ENCODE measurements at places on chromosomes 16 and 17.

- DNase-seq, result no peak
Observed at GRCh38 chr16:25713785-25714570, 22.2 kb downstream of the HS3ST4 start.

DNA sequence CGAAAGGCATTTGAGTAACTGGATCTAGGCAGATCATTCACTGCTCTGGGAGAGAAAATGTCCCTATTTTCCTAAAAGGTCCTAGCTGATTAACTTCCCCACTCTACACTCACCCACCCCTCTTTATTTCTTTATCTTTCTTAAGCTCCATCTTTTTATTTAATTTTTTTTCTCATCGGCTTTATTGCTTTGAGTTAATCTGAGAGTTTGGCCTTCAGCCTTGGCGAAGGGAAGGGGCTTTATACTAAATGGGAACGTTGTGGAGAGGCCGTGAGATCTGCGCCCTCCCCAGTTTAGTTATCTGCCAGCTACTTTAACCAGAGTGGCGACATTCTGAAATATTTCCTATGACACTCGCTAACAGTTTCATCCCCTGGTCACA, 882 bp upstream of the TOX3 start:
- DNase-seq, result no peak

DNA sequence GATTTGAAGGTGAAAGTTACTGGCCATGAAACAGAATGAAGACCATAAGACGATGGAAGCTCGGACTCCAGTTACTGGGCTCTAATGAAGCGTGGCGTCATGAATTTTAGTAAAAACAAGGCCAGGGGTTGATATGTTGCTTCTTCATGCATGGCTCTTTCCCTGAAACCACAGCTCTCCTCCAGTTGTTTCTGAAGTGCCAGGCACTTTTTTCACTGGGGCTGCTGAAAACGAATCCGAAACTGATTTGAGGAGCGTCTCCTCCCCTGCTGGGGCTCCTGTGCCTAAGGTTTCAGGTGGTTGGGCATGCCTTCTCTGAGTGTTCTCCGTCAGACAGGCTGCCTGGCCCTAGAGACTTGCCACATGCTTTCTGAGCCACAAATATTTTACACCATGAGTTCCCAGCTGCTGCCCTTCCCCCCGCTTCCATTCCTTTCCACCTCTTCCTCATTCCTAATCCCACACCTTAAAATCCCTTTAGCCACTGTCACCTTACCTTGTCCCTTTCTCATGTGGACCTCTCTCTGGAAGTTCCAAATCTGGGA, 3.7 kb upstream of the MYL4 start:
- no peak for DNase-seq

DNA sequence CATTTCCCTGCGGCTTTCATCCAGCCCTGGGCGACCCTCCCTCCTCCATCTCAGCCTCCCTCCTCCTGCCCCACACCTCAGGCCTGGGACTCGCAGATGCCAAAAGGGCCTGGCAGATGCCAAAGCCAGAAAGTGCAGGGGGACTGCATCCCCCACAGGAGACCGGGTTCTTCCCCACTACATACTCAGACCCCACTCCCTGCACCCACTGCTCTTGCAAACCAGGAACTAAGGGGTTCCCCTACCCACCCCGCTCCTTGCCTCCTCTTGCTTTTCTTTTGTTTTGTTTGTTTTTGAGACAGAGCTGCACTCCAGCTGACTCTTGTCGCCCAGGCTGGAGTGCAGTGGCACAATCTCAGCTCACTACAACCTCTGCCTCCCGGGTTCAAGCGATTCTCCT, 3.2 kb downstream of the HS3ST6 start:
- no peak for DNase-seq

DNA sequence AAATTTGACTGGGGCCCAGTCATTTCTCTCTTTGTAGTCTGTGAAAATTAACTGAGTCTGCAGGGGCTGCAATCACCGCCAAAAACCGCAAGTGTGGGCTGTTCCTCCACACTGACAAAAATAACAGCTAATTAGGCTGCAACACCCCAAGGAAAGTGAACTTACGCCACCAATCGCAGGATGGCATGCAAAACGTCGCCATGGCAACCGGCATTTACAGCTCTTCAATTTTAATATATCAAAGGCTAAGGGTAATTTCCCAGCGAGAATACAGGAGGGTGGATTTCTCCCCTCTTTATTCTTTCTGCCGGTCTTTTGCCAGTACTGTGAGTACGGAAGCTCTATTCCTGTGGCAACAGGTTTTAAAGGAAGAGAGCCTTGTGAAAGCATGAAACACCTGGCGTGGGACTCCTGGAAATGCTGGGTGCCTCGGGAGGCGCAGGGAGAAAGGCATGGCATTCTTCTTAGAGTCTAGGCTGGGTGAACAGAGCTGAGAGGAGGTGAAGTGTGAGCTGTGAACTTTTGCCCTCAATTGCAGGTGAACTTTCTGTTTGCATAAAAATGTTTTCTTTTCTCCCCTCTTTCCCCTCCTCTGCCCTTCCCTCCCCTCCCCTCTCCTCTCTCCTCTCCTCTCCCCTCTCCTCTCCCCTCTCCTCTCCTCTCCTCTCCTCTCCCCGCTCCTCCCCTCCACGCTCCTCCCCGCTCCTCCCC, 399.7 kb downstream of the XYLT1 start:
- DNase-seq, result no peak

- no peak for DNase-seq
Observed at GRCh38 chr16:64428463-64429113, 693.3 kb downstream of the CDH11 start.

- no peak for DNase-seq
Observed at GRCh38 chr17:34667656-34668055, 88.3 kb downstream of the TMEM132E start.

DNA sequence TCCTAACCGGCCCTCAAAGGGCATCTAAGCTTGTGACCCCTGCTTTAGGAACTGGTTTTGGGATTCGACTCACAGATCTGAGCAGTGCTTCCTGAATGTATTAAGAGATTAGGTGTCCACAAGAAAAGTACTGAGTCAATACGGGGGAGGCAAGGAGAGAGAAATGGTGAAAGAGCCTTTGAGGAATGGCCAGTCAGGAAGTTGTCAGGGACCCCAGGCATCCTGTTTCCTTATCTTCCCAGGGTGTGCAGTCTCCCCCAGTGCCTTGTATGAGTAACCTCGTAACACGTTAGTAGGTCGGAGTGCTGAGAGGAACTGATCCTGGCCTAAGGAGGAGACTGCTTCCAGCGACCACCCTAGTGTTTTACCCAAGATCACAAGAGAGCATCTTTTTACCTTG, 16.4 kb upstream of the TMED6 start:
- DNase-seq, result no peak

DNA sequence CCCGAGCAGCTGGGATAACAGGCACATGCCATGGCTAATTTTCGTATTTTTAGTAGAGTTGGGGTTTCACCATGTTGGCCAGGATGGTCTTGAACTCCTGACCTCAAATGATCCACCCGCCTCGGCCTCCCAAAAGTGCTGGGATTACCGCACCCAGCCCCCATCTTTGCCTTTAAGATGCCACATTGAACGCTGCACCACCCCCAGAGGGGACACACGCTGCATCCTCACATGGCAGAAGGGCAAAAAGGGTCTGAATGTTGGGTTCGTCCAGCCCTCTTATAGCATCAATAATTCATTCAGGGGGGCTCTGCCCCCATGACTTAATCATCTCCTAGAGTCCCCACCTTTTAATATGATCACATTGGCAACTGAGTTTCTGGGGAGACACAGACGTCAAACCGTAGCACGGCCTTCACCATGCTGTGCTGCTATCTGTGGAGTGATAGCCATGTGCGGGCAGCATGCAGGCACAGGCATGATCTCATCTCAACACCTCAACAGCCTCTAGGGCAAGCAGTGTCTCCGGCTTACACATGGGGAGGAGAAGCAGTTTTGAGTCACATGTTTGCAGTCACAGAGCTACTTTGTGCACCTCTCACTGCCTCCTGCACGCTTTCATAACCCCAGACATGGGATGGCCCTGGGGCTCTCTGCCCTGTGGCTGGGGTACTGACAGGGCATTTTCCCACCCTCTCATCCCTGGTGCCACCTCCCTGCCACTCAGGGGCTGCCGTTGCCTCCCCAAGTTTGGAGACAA, 30.0 kb downstream of the IL21R start:
- DNase-seq, result no peak

GRCh38 chr17:82030470-82031302, 792 bp upstream of the RAC3 start:
- DNase-seq, result peak; percentile 59

- no peak for DNase-seq
Observed at GRCh38 chr17:7647018-7647417, 3.7 kb upstream of the ATP1B2 start.

- no peak for DNase-seq
Observed at GRCh38 chr16:57126411-57126810, 34.0 kb downstream of the CPNE2 start.

- DNase-seq, result no peak
Observed at GRCh38 chr17:4162321-4162720, 19.3 kb downstream of the CYB5D2 start.

DNA sequence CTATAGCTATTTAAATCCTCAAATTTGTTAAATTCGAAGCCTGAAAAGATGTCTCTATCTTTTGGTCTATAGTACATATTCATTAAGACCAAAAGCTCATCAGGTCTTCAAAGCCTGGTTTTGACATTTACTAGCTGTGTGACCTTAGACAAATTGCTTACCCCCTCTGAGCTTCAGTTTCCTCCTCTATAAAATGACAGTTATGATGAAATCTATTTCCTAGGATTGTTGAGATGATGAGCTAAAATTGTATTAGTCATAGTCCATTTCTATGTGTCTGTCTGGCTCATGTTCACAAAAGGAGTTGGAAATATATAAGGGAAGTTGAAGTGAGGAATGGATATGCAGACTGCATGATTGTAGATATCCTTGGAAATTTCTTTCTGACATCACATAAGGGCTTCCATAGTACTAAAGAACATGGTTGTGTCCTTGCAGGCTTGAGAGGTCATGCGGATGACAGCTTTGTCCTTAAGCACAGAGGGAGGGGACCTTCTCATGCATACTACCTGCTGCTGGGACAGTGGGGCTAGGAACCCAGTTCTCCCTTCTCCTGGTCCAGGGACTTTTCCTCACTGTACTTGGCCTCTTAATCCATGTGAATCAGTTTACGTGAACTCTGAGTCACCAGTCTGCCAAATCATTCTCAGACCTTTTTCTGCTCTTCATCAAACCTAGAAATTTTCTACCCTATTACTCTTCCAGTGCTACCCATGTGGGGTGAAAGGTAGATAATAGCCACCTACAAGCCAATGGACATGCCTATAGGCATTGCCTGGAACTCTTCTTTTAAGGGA, 487.5 kb upstream of the SALL1 start:
- DNase-seq, result no peak

- no peak for DNase-seq
Observed at GRCh38 chr17:39632153-39632941, 4.6 kb upstream of the STARD3 start.

GRCh38 chr16:77043076-77043475, 147.9 kb upstream of the MON1B start:
- no peak for DNase-seq

DNA sequence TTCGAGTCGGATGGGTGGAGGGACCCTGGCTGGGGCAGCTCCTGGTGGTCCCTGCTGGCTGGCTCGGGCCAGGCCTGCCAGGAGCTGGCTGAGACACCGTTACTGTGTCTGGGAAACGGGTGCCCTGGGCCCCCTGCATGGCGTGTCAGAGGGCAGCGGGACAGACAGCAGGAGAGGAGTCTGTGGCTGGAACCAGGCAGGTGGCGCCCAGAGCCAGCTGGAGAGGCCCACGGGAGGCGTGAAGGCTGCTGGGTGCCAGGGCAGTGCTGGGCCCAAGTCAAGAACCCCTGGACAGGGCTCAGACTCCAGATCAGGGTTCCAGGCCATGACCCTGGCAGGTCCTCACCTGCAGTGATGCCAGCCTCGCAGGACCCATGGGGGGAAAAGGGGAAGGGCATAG, 16.6 kb downstream of the SOX8 start:
- no peak for DNase-seq

GRCh38 chr16:2023092-2024031, 3.3 kb upstream of the NHERF2 start:
- no peak for DNase-seq

DNA sequence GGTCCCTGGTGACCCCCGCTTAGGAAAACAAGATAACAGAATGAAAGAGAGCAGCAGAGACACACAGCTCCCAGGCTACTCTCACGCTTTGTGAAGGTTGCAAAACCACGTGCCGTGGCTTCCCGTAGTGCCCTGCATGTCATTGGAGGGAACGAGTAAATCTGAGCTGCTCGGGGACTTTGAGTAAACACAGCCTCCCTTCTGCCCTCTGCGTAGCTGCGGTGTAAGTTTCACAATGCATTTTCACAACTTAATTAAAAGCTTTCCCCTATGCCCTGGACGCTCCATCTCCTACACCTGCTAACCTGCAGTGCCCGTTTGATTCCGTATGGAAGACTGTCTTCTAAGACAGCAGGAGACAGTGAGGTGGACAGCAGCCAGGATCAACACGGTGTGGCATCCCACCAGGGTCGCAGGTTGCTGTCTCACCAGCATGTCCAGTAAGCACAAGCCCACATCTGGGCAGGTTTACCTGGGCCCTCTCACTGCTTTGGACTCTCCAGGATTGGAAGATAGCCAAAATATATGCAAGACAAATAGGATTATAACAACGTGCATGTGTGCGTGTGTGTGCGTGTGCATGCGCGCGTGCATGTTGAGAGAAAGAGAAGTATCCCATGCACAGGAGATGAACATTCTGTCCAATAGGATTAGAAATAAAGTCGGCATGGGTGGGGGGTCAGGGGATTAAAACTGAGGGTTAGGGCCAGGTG, 116.4 kb upstream of the RCVRN start:
- peak; percentile 18 for DNase-seq

DNA sequence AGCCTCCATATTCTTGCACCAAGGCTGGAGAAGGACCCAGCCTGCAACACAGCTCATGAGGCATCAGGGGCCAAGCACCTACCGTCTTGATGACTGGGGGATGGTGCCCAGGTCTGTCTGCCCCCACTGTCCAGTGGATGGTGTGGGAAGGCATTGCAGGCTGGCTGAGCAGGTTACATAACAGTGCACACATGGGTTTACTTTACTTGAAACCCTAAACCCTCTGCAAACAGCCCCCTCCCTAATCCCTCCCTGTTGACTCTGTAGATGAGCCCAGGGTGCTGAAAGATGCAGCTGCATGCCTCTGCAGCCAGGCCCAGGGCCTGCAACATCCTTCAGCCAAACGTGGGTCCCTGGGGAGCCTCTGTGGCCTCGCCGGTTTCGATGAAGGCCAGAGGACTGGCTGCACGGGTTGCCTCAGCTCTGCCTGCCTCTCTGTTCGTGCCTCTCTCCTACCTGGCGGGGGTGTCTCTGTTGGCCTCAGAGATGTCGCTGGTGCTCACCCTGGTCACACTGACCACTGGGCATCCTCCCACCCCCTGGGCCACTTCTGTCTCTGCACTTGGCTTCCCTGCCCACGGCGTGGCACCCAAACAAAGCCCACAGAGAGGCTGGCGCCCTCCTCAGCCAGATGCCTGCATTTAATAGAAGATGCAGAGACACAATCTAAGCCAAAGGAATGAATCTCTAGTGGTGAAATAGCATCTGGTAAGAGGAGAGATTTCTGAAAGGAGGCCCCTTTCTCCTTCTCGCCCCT, 95.1 kb downstream of the METRNL start:
- DNase-seq, result peak; percentile 85

- no peak for DNase-seq
Observed at GRCh38 chr17:82751171-82751570, 694 bp upstream of the TBCD start.
